ENCODE measurements at places on chromosomes 16 and 17.
A peak's percentile ranks its signal among the peaks of the same experiment; 100 is the strongest.

DNA sequence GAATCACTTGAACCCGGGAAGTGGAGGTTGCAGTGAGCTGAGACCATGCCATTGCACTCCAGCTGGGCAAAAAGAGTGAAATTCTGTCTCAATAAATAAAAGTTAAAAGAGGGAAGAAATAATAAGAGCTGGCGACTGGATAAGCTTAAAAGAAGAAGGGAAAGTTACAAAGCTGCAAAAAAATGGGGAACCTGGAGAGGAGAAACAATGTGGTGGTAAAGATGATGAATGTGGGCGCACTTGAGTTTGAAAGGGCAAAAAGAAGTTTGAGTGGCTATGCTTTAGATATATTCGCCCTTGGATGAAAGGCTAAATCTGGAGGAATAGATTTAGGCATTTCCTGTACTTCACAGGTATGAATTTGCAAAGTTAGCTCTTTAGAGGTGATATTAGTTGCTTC lies 53.0 kb upstream of the YPEL2 start:
- DNase-seq, result no peak

- DNase-seq, result peak; percentile 38
These were observed 904 bp downstream of the MAP2K3 start for GRCh38 chr17:21285164-21286065.

DNA sequence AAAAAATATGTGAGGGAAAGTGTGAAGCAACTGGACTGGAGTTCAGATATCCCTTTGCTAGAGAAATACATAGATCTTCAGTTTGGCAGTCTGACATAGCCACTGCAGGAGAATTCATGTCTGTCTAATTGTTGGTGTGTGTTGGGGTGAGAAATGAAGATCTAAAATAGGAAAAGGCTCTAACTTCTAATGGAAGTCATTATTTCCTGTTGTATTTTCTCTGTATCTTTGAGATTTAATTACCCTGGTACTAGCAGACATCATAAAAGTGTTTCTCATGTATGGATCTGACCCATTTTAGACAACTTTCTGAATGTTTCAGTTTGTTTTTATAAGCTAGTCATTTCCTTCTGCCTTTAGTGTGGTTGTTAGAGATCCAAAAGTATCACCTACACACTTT lies 128.3 kb downstream of the NLK start:
- no peak for DNase-seq

DNA sequence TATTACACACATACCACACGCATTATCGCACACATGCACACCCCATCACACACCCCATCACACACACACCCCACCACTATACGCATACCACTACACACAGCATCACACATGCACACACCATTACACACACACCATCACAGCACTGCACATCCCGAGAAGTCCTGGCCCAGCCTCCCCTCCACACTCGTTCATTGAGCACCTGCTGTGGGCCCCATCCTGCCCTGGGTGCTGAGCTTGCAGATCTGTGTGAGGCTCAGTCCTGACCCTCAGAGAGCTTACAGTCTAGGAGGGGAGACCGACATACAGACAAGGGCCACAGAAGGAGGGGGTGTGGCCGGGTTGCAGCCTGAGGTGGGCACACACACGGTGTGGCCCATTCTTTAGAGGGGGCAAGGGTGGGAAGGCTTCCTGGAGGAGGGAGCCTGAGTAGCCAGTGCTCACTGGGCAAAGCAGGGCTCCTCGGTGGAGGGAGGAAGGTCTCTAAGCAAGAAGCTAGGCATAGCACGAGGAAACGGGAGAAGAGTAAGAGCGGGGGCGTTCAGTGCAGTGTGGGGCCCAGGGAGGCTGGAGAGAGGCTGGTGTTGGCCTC lies 206.6 kb downstream of the NTN1 start:
- no peak for DNase-seq

GRCh38 chr16:69471121-69471520 lies 46.7 kb downstream of the CYB5B start:
- no peak for DNase-seq

- DNase-seq, result no peak
These were observed 2.4 kb downstream of the SPSB3 start for GRCh38 chr16:1779741-1780676.

GRCh38 chr16:61862221-61863155 lies 173.8 kb downstream of the CDH8 start:
- peak; percentile 55 for DNase-seq

DNA sequence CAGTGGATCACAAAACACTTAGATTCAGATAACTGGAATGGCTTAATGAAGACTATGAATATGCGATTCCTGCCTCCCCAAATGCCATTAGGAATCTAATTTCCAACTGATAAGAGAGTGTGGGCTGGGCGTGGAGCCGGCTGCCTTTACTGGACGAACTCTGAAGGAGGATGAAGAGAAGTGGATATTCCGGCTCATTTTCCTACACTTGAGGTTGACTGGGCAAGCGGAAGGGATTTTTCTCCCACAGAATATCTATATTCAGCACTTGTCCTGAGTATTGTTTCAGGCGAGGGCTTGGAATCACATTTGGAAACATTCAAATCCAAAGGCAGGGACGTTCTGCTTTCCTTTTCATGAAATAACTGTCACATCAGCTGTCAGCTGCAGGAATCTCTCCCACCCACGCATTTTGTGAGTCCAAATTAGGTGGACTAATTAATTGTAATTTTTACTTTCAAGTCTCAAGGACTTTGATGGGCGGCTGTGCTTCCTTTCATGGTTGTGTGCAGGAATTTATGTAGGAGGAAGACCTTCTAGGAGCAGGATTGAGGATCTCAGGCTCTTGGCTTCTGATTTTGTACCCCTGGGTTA lies 138.5 kb downstream of the PITPNC1 start:
- DNase-seq, result peak; percentile 51

DNA sequence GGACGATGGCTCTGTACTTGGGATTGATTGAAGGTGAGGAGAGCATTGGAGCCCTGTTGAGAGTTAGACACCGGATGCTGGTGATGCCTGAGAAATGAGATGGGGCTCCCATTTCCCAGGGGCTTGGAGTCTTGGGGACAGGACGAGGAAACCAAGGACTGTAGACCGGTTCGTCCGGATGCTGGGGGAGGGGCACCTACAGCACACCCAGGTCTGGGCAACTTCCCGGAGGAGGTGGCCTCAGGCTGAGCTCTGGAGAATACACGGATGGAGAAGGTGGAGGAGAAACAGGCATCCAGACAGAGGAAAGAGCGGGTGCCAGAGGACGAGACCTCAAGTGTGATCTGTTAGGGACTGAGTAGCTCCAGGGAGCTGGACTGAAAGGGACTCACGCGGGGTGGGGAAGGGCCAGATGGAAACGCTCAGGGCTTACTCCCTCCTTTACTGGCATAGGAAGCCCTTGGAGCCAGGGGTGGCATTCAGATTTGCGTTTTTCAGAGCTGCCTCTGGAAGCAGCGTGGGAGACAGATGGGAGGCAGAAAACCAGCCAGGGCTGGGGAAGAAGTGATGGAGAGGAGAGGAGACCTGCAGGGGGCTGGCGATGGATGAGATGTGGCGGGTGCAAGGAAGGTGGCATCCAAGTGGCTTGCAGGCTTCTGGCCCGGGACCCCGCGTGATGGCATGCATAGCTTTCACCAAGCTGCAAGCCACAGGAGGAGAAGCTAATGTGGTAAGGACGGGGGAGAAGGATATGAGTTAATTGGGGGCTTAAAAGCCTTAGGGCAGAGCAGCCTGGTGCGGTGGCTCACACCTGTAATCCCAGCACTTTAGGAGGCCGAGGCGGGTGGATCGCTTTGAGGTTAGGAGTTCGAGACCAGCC lies 8.3 kb downstream of the C1QTNF1 start:
- no peak for DNase-seq

DNA sequence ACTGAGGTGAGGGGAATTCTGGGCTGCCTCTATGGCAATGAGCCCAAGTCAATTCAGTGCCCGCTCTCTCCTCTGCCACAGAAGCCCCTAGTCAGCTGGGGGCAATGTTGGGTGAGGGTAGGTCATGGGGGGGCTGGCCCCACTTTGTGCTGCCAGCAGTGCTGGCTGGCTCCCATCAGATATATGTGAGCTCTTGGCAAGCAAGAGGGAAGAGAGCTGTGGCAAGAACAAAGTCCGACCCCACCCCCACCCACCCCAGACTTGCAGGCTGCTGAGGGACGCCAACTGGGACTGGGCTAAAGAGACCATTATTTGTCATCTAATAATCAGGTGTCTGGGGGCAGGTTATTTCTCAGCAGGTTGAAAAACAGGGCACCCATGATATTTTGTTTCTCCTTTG lies 89.4 kb downstream of the YPEL2 start:
- no peak for DNase-seq

DNA sequence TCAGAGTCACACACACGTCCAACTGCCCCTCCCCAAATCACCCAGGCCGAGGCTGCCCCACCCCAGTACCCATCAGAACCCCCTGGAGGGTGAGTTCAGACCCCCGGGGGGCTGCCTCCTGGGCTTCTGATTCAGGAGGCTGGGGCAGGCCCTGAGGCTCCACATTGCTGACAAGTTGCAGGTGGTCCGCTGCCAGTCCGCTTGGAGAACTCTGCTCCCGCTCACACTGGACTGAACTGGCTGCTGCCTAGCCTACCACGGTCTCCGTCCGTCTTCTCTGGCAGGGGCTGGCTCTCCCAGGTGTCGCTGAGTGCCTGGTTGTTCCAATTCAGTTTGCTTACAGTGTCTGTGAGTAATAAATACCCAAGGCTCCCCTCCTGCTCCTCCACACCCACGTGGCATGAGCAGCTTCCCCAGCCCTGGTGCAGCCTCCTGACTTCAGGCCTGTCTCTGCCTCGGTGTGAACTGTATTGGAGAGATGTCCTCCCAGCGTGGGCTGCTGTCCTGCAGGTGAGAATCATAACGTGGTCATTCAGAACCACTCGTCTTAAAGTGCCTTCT lies 163.4 kb downstream of the LAT start:
- DNase-seq, result no peak

DNA sequence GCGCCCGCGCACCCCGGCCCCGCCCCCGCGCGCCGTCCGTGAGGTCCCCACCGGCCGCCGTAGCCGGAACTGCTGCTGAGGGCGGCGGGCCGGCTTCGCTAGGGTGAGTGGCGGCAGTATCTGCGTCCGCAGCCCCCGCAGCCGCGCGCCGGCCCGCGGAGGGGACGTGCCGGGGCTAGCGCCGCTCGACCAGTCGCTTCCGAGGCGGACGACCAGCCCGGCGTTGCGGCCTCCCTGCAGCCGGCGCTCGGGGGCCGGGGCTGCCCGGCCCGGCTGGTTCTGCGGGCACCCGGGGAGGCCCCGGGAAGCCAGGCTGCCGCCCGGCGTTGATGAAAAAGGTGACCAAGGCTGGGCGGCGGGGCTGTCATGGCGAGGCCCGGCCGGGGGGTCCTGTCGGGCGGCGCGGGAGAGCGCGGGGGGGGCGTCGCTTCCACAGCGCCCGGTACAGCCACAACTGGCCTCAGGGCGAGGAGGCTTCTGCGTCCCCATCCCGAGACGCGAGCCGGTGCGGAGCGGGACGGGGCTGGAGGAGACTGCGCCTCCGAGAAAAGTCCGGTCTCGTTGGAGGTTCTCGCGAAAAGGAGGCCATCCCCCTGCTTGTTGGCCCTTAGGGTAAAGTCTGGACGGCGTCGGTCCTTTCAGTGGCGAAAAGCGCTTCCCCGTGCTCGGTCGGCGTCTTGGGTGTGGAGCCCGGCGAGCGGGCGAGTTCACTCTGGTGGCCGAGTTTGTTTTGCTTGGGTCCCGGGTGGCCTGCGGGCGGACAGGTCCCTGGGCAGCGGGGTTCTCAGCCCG lies at the start of gene CRAMP1:
Gene CRAMP1, plus strand, starts transcription at position 41 of the 792 bp plus-strand sequence. CDS start 2,280 bp downstream, outside the sequence.
- DNase-seq, result no peak

DNA sequence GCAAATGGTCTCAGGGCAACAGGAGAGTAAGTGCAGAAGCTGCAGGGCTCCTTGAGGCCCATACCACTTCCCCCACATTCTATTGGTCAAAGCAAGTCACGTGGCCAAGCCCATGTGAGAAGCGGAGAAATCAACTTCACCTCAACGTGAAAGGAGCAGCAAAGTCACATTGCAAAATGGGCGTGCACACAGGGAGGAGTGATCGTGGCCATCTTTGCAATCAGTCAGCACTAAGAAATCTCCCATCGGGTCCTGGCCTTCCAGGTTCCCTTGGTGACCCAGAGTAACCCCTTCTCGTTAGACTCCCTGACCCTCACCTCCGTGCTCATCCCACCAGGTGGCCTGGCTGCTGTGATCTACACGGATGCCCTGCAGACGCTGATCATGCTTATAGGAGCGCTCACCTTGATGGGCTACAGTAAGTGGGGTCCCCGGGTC lies 38.0 kb downstream of the SLC5A11 start:
- no peak for DNase-seq

DNA sequence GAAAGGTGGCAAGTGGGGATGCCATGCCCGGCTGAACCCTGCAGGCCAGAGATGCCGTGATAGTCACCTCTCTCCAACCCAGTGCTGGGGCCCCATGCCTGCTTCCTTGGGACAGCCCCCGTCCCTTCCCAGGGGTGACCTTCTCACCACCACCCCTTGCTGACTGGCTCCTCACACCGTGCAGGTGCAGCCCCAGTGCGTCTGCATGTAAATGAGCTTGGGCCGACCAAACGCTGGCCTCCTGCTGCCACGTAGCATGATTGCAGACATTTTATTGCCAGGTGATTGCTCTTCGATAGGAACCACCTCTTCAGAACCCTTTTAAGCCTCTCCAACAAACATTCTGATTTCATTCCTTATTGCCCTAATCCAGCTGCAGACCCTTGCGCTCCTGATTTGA lies 32.5 kb downstream of the ASIC2 start:
- no peak for DNase-seq

Measured in brain (organoid and tissue), 16 donors.